ENCODE measurements at places on chromosomes 1 and 21. TPM values are rescaled to one million over a fixed set of nuclear protein-coding genes. Genes with fewer than 3 reads are reported as not detected.

GRCh38 chr1:234619071-234619480 lies 9.1 kb upstream of the IRF2BP2 start:
- DNase-seq: no peak
- no peaks in the 10 kb centered on the region for H3K36me3 ChIP-seq
- H3K4me3 ChIP-seq: no peak overlapping the region
- no peaks in the 10 kb centered on the region for H3K4me1 ChIP-seq

GRCh38 chr1:234611225-234611846 lies 1.4 kb upstream of the IRF2BP2 start:
- peak overlapping the region; percentile 99 for H3K27ac ChIP-seq
- no peaks in the 10 kb centered on the region for H3K27me3 ChIP-seq
- peaks cover 7% of the 10 kb centered on the region for H3K36me3 ChIP-seq
- H3K4me3 ChIP-seq: peak overlapping the region; percentile 42

DNA sequence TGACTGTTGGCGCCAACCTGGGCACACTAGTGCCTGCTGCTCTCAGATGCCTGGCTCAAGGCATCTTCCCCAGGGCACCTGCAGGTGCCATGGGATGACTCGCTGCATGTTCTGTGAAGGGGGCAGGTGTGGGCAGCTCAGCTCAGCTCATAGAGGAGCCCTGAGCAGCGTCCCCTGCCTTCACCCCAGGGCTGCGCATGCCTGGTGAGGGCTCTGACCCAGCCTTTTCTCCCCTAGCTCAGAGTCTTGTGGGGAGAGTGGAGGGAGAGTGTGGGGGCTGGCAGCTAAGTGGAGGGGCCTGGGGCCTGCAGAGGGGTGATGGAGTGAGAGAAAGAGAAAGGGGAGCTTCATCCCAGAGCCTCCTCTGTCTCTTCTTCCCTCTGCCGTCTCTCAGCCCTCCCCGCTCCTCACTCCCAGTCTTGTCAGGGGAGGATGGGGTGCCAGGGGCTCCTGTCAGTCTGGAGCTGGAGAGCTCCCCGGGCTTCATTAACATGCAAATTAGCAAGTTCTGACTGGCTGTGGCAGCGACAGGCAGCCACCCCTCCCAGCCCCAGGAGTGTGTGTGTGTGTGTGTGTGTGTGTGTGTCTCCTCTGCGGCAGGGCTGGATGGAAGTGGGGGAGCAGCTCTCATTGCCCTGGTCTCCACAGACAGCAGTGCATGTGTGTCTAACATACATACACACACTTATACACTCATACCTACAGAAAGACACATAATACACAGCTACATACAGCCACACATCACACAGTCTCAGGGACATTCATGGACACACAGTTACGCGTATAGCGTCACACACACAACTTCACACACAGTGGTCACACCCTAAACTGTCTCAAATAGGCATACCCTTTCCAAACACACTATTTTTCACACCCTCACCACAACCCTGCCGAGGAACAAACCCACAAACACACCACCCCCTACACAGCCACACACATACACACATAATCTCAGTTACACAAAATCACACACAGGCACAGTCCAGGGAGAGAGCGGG lies 34.0 kb downstream of the FOXO6 start:
- no peak for DNase-seq
- no peak overlapping the region for H3K4me3 ChIP-seq
- no peaks in the 10 kb centered on the region for H3K36me3 ChIP-seq
- no peaks in the 10 kb centered on the region for H3K27me3 ChIP-seq

GRCh38 chr1:12661606-12662219 lies 17.8 kb downstream of the AADACL4 start:
- H3K4me1 ChIP-seq: no peaks in the 10 kb centered on the region
- H3K27ac ChIP-seq: no peak overlapping the region
- DNase-seq: no peak
- H3K4me3 ChIP-seq: no peak overlapping the region
- H3K36me3 ChIP-seq: no peaks in the 10 kb centered on the region
- H3K27me3 ChIP-seq: no peaks in the 10 kb centered on the region

The FAM110D gene
- not detected for total RNA-seq
